Stimulated activated naive CD4-positive, alpha-beta T cell treated with Interleukin-2 at 50 U/mL for 16 hours (primary cell): ENCODE measurements at places on chromosomes 13 and 19.

- DNase-seq: no peak
These were observed 253.0 kb downstream of the PCDH20 start for GRCh38 chr13:61162636-61163035.

- no peak for DNase-seq
These were observed 48.0 kb upstream of the ABCC4 start for GRCh38 chr13:95349267-95349666.

- DNase-seq: no peak
These were observed 65.4 kb downstream of the KL start for GRCh38 chr13:33081666-33082065.

- peak; percentile 91 for DNase-seq
These were observed at the start of gene CLN5 for GRCh38 chr13:76991796-76992547. Gene CLN5 (plus strand): TSS chr13:76992081. CDS start chr13:76992099, 18 bp downstream.

- no peak for DNase-seq
These were observed 30.9 kb upstream of the KCTD12 start for GRCh38 chr13:76917095-76917494.

DNA sequence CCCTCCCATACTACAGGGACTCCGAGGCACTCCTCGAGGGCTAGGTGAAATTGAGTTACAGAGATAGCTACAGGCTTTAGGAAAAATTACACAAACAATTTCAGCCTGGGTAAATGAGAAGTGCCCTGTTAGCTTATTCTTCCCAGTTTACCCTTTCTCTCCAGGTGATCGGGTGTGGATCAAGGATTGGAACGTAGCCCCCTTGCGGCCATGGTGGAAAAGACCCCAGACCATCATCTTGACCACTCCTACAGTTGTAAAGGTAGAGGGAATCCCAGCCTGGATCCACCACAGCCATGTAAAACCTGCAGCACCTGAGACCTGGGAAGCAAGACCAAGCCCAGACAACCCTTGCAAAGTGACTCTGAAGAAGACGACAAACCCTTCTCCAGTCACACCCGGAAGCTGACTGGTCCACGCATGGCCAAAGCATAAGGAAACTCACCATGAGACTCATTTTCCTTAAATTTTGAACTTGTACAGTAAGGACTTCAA lies 600.6 kb downstream of the UQCRFS1 start:
- no peak for DNase-seq

GRCh38 chr19:33902802-33903488 lies 106.3 kb downstream of the KCTD15 start:
- DNase-seq: no peak

- no peak for DNase-seq
These were observed 26.3 kb downstream of the EPS15L1 start for GRCh38 chr19:16445238-16446107.

DNA sequence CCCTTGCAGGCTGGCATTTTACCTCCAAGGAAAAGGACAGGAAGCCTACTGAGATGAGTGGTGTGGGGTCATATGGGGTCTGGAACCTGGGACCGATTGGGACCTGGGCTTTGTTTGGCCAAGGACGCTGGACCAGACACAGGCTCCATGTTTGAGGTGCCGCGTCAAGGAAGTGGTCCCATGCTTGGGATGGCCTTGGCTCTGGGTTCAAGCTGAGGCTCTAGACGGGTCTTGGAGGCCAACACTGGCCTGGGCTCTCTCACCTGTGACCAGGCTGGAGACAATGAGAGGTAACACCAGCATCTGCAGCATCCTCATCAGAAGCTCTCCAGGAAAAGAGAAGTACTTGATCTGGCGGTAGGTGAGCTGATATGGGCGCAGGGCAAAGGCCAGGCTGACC lies 8.2 kb downstream of the SLC1A6 start:
- no peak for DNase-seq

- no peak for DNase-seq
These were observed 55.1 kb upstream of the NBEA start for GRCh38 chr13:34886987-34887386.

GRCh38 chr19:52492994-52493470 lies 34.4 kb upstream of the ZNF808 start:
- DNase-seq: no peak

DNA sequence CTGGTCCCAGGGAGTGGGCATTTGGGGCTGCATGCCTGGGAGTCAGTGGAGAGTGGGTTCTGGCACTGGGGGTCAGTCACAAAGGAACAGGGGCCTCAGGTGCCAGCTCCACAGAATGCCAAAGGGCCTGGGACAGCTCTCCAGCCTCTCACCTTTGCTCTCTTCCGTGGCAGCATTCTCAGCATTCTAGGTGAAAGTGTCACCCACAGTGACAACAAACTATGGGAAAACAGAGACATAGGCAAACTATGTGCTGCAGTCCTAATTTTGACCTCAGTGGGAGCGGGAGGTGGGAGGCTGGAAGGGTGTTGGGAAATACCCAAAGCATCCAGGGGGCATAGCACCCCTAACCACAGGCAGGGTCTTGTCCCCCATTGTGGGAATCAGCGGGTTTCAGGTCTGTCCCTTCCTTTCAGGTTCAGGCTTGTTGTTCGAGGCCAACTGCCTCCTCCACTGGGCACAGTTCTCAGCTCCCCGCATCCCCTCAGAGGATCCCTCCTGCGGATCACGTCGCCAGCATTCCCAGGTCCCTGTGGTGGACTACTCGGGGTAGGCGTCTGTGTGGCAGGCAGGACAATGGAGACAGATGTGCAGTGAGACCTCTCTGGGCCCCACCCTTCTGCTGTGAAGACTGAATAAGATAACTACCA lies 52.4 kb downstream of the TSHZ3 start:
- DNase-seq: no peak

GRCh38 chr19:28367146-28367545 lies 845.8 kb downstream of the UQCRFS1 start:
- no peak for DNase-seq

DNA sequence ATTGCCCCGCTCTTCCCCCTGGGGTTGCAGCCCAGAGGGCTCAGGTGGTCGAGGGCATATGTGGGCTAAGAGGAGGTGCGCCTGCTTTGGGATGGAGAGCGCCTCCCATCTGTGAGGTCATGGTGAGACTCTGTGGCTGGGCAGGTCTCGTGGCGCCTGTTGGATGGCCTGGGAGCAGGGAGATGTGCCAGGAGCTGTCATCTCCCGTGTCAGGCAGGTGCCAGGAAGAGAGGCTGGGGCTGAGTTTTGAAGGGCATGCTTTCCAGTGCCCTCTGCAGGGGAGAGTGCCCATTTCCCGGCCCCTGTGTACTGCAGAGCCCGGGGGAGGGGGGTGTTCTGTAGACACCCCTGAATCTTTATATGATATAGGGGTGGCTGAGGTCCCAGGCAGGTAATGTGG lies 2.8 kb downstream of the WTIP start:
- no peak for DNase-seq

GRCh38 chr19:33376941-33377557 lies 3.5 kb downstream of the CEBPG start:
- DNase-seq: no peak

DNA sequence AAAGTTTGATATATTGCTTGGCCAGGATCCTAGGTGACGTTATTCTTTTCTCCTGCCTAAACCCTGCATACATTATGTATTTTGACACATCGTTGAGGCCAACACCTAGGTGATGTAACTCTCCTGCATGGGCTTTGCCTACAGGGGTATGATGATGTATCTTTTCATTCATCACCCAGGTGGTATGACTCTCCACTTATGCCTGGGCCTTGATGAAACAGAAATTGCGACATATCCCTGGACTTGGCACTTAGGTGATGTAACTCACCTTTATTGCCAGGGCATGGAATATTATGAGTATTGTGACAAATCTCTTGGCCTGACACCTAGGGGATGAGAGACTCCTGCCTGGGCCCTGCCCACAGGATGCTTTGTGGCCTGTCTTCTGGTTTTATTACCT lies 18.5 kb upstream of the ZNF681 start:
- no peak for DNase-seq

GRCh38 chr13:19173752-19174151 lies 7.9 kb downstream of the TUBA3C start:
- DNase-seq: no peak

DNA sequence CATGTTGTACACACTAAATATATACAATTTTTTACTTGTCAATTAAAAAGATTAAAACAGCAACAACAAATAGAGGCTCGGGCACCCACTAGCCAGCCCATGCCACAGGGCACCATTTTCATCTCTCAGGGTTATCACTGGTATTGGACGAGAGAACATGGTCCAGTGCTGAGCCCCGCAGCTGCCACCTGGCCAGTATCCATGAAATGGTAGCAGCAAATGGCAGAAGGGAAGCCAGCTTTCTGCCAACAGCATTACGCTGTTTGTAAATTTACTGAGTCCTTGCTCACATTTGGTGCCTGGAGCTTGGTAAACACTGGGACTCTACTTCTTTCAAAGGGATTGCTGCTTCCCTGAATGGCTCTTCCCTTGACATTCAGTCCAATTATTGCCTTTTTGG lies 87.9 kb upstream of the WASF3 start:
- DNase-seq: no peak

- DNase-seq: no peak
These were observed 1082.9 kb downstream of the UQCRFS1 start for GRCh38 chr19:28130066-28130511.

GRCh38 chr19:2461751-2462634 lies 5.2 kb upstream of the LMNB2 start:
- DNase-seq: peak; percentile 52

DNA sequence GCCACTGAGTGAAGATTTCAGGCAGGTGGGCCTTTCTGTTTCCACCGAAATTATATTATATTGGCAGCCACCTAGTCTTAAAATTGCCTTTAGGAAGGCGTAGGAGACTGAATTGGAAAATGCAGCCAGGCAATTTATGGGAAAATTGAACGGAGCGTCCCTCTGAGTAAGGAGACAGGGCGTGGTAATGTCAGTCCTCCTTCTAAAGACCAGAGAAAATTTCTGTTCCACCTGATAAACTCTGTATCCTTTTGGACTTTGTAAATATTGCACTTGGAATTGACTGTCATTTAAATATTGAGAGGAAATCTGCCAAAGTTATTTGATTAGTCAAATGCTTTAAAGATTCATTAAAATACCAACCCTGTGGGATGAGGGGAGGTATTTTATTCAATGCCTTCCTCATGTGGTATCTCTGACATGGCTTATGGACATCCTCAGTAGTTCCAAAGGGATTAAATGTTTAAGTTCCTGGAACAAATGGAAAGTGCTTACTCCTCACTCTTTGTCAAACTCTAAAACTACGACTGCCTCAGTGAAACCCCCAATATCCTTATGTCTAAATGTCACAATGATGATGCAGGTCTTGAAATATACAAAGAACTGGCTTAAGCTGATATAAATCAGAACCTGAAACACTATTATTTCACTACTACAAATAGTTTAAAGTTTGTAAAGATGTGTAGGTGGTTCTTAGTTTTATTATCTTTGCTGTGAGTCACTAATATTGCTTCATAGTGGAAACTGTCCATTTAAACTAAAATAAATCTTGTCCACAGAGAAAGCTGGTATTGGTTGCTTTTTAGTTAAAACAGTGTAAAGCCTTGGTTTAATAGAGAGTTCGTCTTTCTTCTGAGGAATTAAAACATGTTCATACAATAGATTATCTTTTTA lies 203.2 kb downstream of the FGF14 start:
- DNase-seq: no peak

DNA sequence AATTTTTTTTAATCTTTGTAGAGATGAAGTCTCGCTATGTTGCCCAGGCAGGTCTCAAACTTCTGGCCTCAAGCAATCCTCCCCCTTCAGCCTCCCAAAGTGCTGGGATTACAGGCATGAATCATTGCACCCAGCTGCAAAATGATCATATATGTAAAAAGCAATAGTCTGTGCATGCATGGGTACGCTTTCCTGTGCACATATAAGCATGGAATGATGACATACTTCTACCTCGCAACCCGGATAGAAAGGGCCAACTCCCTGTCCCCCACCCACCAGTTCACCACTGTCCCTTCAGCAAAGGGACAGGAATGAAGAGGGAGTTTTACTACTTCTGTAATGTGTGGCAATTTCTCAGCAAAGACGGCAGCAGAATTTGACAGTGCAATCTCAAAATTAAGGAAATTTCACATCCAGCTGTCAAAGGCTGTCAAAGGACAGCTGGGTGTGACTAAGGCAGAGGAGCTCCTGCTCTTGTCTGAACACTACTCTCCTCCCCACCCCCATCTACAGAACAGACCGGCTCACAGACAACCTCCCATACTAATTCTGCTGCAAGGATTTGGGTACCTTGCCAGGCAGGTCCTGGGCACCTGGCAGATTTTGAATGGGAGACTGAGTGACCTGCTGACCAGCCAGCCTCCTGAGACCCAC lies 95.6 kb downstream of the TSHZ3 start:
- DNase-seq: no peak

- no peak for DNase-seq
These were observed 178.8 kb upstream of the KL start for GRCh38 chr13:32837307-32837972.

GRCh38 chr13:67235265-67235664 lies 5.1 kb upstream of the PCDH9 start:
- no peak for DNase-seq

DNA sequence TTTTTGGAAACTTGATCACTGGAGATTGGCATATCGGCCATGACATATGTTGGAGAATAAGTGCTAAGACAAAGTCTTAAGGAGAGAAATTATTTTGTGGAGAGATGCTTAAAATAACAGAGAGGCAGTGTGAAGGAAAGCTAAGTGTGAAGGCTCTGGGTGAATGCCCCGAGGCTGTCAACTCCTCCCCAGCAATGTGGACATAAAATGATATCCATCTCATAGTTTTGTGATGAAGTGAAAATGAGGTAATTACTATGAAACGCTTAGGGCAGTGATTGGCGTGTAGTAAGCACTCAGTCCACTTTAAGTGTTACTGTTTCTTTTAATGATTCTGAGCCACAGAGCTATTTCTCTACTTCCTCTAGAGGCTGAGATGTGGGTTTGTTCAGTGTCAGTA lies 195.8 kb upstream of the KLF12 start:
- DNase-seq: no peak

DNA sequence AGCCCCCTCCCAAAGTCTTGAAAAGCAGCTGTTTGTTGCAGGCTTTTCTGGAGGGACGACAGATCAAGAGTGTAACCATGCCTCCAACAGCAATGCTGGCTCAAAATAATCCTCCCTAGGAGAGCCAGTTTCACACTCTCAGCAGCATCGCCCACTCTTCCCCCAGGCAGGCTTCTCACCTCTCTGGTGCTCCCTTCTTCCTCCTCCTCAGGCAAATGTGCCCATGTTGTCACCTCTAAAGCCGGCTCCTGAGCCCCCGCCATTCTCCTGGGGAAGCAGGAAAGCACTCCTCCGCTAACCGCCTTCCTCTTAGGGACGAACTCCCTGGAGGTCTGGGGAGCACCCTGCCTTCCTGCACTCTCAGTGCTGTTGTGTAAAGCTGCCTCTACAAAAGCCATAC lies 98.9 kb upstream of the SGCG start:
- DNase-seq: no peak

GRCh38 chr19:33054623-33055022 lies 10.1 kb downstream of the RHPN2 start:
- no peak for DNase-seq

- DNase-seq: no peak
These were observed 232.4 kb downstream of the SLITRK5 start for GRCh38 chr13:87903553-87903952.
